ENCODE measurements at places on chromosomes 6 and 20. TPM values are rescaled to one million over a fixed set of nuclear protein-coding genes. Genes with fewer than 3 reads are reported as not detected.

Gene SIRPB1
- not detected for total RNA-seq

GRCh38 chr6:104936766-104937535 is 20.0 kb upstream of the LIN28B start:
- H3K4me3 ChIP-seq, result no peak overlapping the region
- no peak overlapping the region for H3K27ac ChIP-seq
- peaks cover 26% of the 10 kb centered on the region for H3K27me3 ChIP-seq
- no peaks in the 10 kb centered on the region for H3K36me3 ChIP-seq
- DNase-seq, result no peak

- no peaks in the 10 kb centered on the region for H3K36me3 ChIP-seq
- no peak overlapping the region for H3K4me3 ChIP-seq
- H3K27ac ChIP-seq, result no peak overlapping the region
- peaks cover 11% of the 10 kb centered on the region for H3K4me1 ChIP-seq
- H3K27me3 ChIP-seq, result no peaks in the 10 kb centered on the region
Measured at GRCh38 chr6:21375151-21376116, 218.1 kb upstream of the SOX4 start.

Gene PHACTR1
- 10.0 TPM for total RNA-seq

Gene CST7
- 0.25 TPM for total RNA-seq

- H3K27ac ChIP-seq, result no peak overlapping the region
- no peaks in the 10 kb centered on the region for H3K36me3 ChIP-seq
- H3K4me3 ChIP-seq, result no peak overlapping the region
Measured at GRCh38 chr6:36739947-36740817, 42.6 kb downstream of the RAB44 start.

Gene ZBTB2
- 20.8 TPM for total RNA-seq

DNA sequence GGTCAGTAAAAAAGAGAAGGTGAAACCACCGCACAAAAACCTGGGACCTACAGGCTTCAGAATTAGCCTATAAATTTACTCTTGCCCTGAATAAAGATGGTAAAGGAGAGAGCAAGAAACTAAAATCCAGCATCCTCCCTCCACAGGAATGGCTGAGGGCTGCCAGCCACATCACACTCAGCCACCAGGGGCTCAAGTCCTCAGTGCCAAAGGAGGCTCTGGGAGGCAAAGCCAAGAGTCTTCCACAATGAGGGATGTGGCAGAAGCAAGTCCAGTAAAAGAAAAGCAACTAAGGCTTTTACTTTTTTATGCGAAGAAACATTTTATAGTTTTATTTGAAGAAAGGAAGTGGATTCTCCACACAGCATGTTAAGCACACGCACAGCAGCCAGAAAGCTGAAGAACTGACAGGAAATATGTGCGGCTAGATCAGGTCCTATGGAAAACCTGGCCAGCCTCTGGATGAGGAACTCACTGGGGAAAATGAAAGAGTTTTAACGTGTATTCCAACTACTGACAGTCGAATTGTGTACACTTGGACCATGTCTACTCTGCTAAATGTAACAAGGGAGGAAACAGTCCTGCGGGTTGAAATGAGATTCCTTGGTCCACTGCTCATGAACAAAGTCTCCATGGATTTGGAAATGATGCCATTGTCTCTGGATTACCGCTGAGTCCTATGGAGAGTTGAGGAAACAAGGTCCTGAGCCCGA is 219.4 kb upstream of the SSTR4 start:
- no peak for DNase-seq
- H3K36me3 ChIP-seq, result no peaks in the 10 kb centered on the region
- H3K4me1 ChIP-seq, result no peaks in the 10 kb centered on the region
- H3K4me3 ChIP-seq, result no peak overlapping the region

Gene SYNGAP1
- total RNA-seq, result 36.1 TPM

DNA sequence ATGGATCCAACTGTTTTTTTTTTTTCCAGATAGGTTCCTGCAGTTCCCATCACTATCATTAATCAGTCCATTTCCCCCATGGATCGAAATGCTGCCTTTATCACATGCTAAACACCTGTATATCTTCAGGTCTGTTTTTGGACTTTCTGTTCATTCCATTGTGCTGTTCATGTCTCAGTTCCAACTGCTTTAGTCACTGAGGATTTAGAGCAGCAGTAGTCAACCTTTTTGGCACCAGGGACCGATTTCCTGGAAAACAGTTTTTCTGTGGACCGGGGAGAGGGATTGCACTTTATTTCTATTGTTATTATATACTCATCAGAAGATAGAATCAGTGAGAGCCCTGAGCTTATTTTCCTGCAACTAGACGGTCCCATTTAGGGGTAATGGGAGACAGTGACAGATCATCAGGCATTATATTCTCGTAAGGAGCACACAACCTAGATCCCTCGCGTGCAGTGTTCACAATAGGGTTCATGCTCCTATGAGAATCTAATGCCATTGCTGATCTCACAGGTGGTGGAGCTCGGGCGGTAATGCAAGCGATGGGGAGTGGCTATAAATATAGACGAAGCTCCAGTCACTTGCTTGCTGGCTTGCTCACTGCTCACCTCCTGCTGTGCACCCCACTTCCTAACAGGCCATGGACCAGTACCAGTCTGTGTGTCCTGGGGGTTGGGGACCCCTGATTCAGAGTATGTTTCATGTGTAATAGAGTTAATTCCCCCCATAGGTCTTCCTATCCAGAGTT is 46.0 kb downstream of the CAP2 start:
- H3K4me1 ChIP-seq, result no peaks in the 10 kb centered on the region
- peak overlapping the region; percentile 8 for H3K4me3 ChIP-seq
- no peak overlapping the region for H3K27ac ChIP-seq

Gene SLC22A16
- not detected for total RNA-seq

DNA sequence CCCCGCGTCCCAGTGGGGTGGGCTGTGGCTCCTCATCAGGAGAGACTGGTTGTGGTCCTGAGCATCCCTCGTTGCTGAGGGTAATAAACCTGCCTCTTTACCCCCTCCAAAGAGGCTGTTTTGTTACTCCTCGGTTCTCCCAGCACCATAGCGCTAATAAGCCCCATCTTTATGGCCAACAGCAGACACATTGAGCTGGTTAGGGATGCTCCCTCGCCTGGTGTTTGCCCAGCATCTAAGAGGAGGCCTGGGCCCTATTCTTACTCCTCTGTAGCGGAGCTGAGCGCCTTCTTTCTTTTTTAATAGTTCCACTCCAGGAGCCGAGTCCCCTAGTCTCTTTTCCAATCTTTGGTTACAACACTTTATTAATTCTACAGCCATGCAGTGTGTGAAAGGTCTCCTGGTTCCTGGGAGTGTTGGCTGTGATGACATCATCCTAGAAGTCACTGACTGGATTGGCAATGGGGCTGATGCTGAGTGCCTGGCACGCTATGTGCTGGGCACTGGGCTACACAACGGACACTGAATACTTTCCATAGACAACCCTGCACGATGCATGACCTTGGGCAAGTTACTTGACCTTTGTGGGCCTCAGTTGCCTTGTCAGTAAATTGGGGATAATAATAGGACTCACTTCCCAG is 50.6 kb upstream of the CCDC167 start:
- no peak overlapping the region for H3K4me3 ChIP-seq
- H3K36me3 ChIP-seq, result no peaks in the 10 kb centered on the region
- no peaks in the 10 kb centered on the region for H3K27me3 ChIP-seq
- H3K27ac ChIP-seq, result no peak overlapping the region
- peaks cover 33% of the 10 kb centered on the region for H3K4me1 ChIP-seq

Gene FERMT1
- 10.9 TPM for total RNA-seq

Gene FNDC1
- total RNA-seq, result 8.6 TPM

- H3K4me3 ChIP-seq, result no peak overlapping the region
- no peaks in the 10 kb centered on the region for H3K27me3 ChIP-seq
- no peak overlapping the region for H3K27ac ChIP-seq
- H3K36me3 ChIP-seq, result no peaks in the 10 kb centered on the region
- DNase-seq, result no peak
- no peaks in the 10 kb centered on the region for H3K4me1 ChIP-seq
Measured at GRCh38 chr6:112268654-112269053, 14.3 kb upstream of the LAMA4 start.

DNA sequence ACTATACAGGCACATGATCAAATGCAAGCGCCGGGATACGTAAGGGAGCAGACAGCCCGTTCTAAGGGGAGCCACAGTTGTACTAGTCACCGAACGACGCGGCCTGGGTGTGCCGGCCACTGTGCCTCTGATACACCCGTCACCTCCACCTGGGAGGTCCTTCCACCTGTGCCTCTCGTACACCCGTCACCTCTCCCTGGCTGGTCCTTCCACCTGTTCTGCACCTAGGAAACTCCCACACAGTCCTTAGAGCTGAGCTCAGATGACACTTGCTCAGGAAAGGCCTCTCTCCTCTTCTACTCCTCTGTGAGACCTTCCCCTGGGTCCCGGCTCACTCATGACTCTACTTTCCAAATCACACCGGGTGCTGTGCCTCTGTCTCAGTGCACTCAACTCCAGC is 245.0 kb downstream of the TTLL2 start:
- H3K4me3 ChIP-seq, result no peak overlapping the region
- H3K27me3 ChIP-seq, result peaks cover 3% of the 10 kb centered on the region
- no peak overlapping the region for H3K27ac ChIP-seq
- H3K4me1 ChIP-seq, result no peaks in the 10 kb centered on the region
- DNase-seq, result no peak

GRCh38 chr20:46376196-46376785 is 30.1 kb downstream of the ELMO2 start:
- peaks cover 45% of the 10 kb centered on the region for H3K36me3 ChIP-seq
- no peak overlapping the region for H3K27ac ChIP-seq
- H3K27me3 ChIP-seq, result no peaks in the 10 kb centered on the region
- no peak for DNase-seq
- H3K4me1 ChIP-seq, result no peaks in the 10 kb centered on the region
- H3K4me3 ChIP-seq, result no peak overlapping the region

DNA sequence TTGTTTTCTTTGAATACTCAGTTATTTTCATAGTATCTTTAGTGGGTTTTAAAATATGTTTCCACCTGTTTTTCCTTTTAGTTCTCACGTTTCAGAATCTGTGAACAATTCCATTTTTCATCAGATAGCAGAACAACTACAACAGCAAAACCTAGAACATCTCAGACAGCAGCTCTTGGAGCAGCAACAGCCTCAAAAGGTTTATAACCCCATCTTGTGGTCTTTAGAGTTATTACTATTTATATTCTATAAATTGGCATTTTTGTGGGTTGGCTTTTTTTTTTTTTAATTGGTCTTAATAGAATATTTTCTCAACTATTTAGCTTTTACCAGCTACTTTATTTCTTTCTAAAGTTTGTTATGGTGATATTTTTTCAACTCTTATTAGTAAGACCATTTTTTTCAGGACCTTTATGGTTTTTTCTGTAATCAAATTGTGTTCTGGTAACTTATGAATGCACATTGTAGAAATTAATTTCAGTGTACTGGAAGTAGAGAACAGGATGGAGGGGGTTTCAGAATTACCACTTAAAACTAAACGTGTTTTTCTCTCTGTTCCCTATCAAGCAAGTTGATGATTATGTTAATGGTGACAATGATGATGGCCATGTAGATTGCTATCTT is 72.2 kb downstream of the SCAF8 start:
- no peak overlapping the region for H3K4me3 ChIP-seq
- DNase-seq, result peak; percentile 12
- H3K27me3 ChIP-seq, result no peaks in the 10 kb centered on the region
- H3K4me1 ChIP-seq, result no peaks in the 10 kb centered on the region

- no peaks in the 10 kb centered on the region for H3K36me3 ChIP-seq
- peaks cover 15% of the 10 kb centered on the region for H3K4me1 ChIP-seq
- H3K4me3 ChIP-seq, result no peak overlapping the region
- DNase-seq, result no peak
- H3K27ac ChIP-seq, result no peak overlapping the region
Measured at GRCh38 chr20:63738687-63739129, 868 bp upstream of the SLC2A4RG start.

- no peak overlapping the region for H3K27ac ChIP-seq
- peaks cover 5% of the 10 kb centered on the region for H3K4me1 ChIP-seq
- H3K36me3 ChIP-seq, result no peaks in the 10 kb centered on the region
- no peaks in the 10 kb centered on the region for H3K27me3 ChIP-seq
- H3K4me3 ChIP-seq, result no peak overlapping the region
Measured at GRCh38 chr6:16840725-16841124, 79.5 kb upstream of the ATXN1 start.

Gene NKX2-2
- not detected for total RNA-seq

DNA sequence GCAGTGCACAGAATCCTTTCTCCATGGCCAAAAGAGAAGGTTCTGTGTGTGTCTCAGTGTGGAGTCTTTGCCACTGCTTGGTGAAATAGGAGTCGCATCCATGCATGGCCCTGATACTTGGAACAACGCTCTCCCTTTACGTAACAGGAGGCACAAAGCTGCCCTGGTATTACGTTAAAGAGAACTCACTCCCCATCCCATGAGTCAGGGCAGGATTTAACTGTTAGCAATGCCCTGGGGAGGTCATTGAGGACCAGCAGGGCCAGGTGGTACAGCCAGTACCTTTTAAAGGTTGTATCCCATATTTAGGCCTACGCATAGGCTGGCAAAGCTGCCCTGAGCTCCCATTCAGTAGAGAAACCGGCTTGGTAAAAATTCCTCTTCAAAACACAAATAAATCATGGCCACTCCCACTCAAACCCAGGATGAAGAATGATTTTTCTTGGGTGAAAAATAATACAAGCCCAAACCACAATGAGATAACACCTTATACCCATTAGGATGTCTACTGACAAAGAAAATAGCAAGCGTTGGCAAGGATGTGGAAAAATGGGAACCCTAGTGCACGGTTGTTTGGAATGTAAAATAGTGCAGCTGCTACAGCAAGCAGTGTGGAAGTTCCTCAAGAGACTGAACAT is 37.1 kb downstream of the MYLK4 start:
- H3K27me3 ChIP-seq, result no peaks in the 10 kb centered on the region
- H3K4me1 ChIP-seq, result peaks cover 18% of the 10 kb centered on the region
- peak overlapping the region; percentile 35 for H3K27ac ChIP-seq
- no peak overlapping the region for H3K4me3 ChIP-seq
- DNase-seq, result peak; percentile 83

Gene NFATC2
- 3.9 TPM for total RNA-seq

- peak overlapping the region; percentile 79 for H3K27ac ChIP-seq
- H3K4me1 ChIP-seq, result peaks cover 24% of the 10 kb centered on the region
- peaks cover 14% of the 10 kb centered on the region for H3K36me3 ChIP-seq
- H3K4me3 ChIP-seq, result peak overlapping the region; percentile 47
- no peaks in the 10 kb centered on the region for H3K27me3 ChIP-seq
- DNase-seq, result no peak
Measured at GRCh38 chr6:73523434-73524123, 2.7 kb upstream of the EEF1A1 start.

Gene FAM217A
- not detected for total RNA-seq

GRCh38 chr6:125169058-125169457 is 15.5 kb downstream of the TPD52L1 start:
- DNase-seq, result peak; percentile 52
- no peaks in the 10 kb centered on the region for H3K27me3 ChIP-seq
- no peak overlapping the region for H3K27ac ChIP-seq
- no peaks in the 10 kb centered on the region for H3K36me3 ChIP-seq

Gene PPP1R18
- total RNA-seq, result 156 TPM

Gene ANGPT4
- 0.12 TPM for total RNA-seq

Gene POM121L2
- total RNA-seq, result not detected

Gene OR2B6
- total RNA-seq, result not detected
